Activated naive CD4-positive, alpha-beta T cell treated with Interleukin-2 at 50 U/mL for 16 hours (primary cell): ENCODE measurements at places on chromosomes 2 and 18.
A peak's percentile ranks its signal among the peaks of the same experiment; 100 is the strongest.

- no peak for DNase-seq
These were observed 219.1 kb upstream of the BOD1L2 start for GRCh38 chr18:56927786-56928185.

- peak; percentile 29 for DNase-seq
These were observed 43.9 kb upstream of the RAB11FIP5 start for GRCh38 chr2:73156539-73157124.

- DNase-seq: peak; percentile 81
These were observed 94.3 kb downstream of the HNRNPLL start for GRCh38 chr2:38508311-38509039.

DNA sequence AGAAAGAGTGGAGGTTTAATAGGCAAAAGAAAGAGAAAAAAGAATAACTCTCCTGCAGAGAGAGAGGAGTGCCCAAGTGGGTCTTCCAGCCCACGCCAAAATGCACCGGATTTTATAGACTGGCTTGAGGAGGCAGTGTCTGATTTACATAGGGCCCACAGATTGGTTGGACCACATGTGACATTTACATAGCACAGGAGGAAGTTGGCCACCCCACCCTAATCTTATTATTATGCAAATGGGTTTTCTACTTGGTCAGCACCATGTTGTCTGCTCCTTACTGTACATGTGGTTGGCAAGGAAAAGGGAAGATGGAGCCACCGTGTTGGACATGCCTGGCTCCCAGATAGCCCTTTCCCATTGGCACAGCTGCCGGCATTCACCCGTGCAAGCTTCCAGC, 56.8 kb downstream of the SP110 start:
- no peak for DNase-seq

- no peak for DNase-seq
These were observed 65.2 kb downstream of the RBBP8 start for GRCh38 chr18:22998344-22998743.

DNA sequence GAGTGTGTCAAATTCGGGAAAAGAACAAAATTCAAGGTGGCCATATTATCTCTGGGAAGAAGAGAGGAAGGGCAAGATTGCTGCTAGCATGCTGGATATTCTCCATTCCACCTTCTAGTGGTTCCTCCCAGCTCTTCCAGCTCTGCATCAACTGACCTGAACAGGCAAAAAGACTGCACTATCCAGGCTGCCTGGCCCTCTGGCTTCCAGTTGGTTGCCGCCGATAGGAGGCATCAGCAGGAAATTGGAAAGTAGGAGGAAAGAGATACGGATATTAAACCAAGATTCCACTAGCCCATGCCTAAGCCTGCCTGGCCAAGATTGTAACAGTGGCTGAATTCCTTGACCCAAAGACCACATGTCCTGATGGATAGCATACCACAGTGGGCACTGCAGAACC, 1.7 kb upstream of the RTTN start:
- no peak for DNase-seq
